ENCODE measurements at places on chromosomes 6 and 20. TPM values are rescaled to one million over a fixed set of nuclear protein-coding genes. Genes with fewer than 3 reads are reported as not detected.
A peak's percentile ranks its signal among the peaks of the same experiment; 100 is the strongest.

Gene SLC17A9
- 4.9 TPM for total RNA-seq

Gene PLG
- not detected for total RNA-seq

DNA sequence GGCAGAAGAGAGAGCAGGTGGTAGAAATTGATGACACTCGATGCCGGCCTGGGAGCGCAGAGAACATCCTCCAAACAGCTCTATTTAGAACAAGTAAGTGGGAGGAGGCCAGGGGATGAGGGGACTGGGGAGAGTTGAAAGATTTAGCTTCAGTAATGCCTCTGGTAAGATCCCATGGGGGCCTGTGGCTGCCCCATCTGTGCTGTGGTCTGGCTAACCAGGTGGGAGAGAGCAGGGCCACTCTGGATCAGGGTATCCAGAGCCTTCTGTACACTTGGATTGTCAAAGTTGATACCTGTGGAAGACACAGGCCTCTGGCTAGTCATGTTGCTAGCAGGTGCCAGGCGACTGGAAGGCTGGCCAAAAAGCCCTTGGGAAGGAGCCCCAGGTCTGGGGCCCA lies 27.6 kb downstream of the NCOA5 start:
- no peaks in the 10 kb centered on the region for H3K27me3 ChIP-seq
- no peak for DNase-seq
- no peak overlapping the region for H3K4me3 ChIP-seq
- H3K27ac ChIP-seq: no peak overlapping the region

GRCh38 chr6:42321976-42322375 lies 104.3 kb upstream of the MRPS10 start:
- H3K4me1 ChIP-seq: no peaks in the 10 kb centered on the region
- no peaks in the 10 kb centered on the region for H3K36me3 ChIP-seq
- no peaks in the 10 kb centered on the region for H3K27me3 ChIP-seq
- no peak overlapping the region for H3K4me3 ChIP-seq
- DNase-seq: no peak

DNA sequence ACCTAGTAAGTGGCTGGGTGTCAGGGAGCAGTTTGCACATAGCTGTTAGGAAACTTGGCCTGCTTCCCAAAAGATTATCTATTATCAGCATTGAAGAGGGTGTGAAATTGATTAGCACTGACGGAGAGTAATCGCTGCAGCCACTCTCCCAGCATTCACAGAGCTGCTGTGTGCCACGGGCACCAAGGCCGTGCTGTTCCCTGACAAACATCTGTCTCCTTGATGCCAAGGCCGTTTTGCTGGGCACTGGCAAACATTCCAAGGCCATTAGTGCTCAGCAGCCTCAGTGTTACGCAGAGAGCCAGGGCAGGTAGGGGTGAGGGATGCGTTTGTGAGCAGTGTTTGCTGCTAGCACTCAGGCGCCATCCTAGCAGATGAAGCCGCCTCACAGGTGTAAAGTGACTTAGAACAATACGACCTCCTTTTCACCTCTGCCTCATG lies 57.7 kb upstream of the VSTM2L start:
- no peak overlapping the region for H3K27ac ChIP-seq
- DNase-seq: peak; percentile 65
- H3K27me3 ChIP-seq: no peaks in the 10 kb centered on the region
- H3K36me3 ChIP-seq: no peaks in the 10 kb centered on the region

Data from breast epithelium (tissue), 4 donors.